Activated T-helper 2 cell treated with anti-CD3 and anti-CD28 coated beads, Interferon-gamma antibody, Interleukin-2, Interleukin-4, amounts not matched to agents 10 μg/mL and 5 μg/mL and 100 μg/mL, durations not matched to agents 14 hours and 24 hours and 36 hours (primary cell): ENCODE measurements at places on chromosomes 1 and 21. TPM values are rescaled to one million over a fixed set of nuclear protein-coding genes. Genes with fewer than 3 reads are reported as not detected.

ELAPOR1 gene
- 17.5 and 19.7 TPM in 2 replicates for total RNA-seq

- no peak for DNase-seq
These were observed 6.4 kb upstream of the SMCP start for GRCh38 chr1:152871731-152872126.

- DNase-seq: no peak
These were observed 286.1 kb downstream of the LRRC40 start for GRCh38 chr1:69919129-69919921.

DNA sequence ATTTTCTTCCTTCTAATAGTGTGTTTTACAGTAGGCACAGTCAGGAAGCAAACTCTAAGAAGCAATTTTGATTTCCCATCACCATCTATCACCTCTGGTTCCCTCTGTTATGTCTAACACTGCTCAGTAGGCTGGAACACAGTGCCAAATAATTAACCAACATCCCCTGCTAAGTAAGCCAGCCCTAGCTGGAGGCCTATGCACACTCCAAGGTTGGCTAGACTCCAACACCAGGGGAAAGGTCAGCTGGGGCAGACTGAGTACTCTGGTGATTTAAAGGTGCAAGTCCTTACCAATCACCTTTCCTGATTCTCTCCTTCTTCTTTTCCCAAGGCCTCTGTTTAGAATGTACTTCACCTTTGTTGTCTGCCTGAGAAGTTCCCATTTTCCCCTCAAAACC lies 46.5 kb upstream of the BEND5 start:
- DNase-seq: no peak

- no peak for DNase-seq
These were observed 39.1 kb downstream of the FBXO2 start for GRCh38 chr1:11615090-11615489.

GRCh38 chr1:82226186-82226505 lies 425.4 kb downstream of the ADGRL2 start:
- DNase-seq: no peak

MNDA gene
- total RNA-seq: not detected in 2 replicates

ACTRT2 gene
- total RNA-seq: not detected in 2 replicates

ZFP69B gene
- total RNA-seq: 4.7 and 5.4 TPM in 2 replicates

PGLYRP3 gene
- not detected in 2 replicates for total RNA-seq

- no peak for DNase-seq
These were observed 9.4 kb upstream of the SAMD13 start for GRCh38 chr1:84291882-84292655.

SYT14 gene
- total RNA-seq: not detected in 2 replicates

GRCh38 chr1:58862728-58863385 lies 79.0 kb upstream of the JUN start:
- DNase-seq: no peak

- no peak for DNase-seq
These were observed 108.3 kb downstream of the KCND3 start for GRCh38 chr1:111880881-111881837.

GRCh38 chr1:45327644-45328515 lies 1.2 kb downstream of the HPDL start:
- no peak for DNase-seq

FAM110D gene
- total RNA-seq: 0.07 TPM in 1 of 2 replicates, not detected in the other

DNA sequence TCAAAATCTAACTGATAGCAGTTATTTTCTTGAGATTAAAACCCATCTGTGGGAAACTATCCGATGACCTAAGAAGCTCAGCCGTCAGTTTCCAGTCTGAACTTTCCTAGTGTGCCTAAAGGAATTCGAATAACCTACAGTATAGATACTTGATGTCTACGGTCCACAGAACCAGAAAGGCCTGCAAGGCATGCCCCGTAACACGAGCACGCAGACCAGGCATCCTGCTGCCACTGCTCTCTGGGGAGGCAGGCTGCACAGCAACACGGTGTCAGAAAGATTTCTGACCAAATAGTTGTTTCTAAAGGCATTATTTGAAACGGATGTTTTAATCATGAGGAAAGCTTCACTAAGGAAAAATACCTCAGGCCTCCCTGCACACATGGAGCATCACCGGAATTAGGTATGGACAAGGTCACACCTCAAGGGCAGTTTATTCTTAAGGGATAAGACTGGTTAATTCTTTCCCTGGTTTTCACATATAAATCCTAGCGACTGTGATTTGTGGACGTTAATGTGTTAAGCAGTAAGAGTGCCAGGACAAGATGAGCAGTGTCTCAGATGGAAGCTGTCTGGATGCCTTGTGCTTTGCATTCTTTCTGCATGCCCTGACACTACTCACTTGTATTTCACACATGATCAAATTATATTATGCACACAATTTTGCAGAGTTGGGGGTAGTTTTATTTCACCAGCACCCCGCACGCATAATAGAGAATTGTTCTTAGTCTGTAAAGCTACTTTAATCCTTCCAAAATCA lies 49.0 kb upstream of the NADK start:
- DNase-seq: no peak

DNA sequence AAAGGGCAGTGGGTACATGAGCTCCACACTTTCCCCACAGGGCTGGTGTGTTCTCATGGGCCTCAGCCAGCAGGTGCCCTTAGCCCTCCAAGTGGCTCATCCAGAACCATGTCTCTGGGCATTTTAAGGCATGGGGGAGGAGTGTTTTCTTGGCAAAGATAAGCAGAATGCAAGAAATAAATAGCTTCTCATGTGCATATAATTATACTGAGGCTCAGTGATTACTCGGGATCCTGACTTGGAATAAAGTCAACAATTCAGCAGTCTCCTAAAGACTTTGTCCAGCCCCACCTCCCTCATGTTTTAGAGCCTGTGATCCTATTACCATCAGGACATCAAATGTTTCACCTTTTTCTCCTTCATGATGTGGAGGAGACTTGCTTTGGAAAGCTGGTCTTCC lies 92.7 kb upstream of the COG2 start:
- DNase-seq: no peak

- DNase-seq: no peak
These were observed 140.2 kb downstream of the MIS18A start for GRCh38 chr21:32138658-32139057.

DNA sequence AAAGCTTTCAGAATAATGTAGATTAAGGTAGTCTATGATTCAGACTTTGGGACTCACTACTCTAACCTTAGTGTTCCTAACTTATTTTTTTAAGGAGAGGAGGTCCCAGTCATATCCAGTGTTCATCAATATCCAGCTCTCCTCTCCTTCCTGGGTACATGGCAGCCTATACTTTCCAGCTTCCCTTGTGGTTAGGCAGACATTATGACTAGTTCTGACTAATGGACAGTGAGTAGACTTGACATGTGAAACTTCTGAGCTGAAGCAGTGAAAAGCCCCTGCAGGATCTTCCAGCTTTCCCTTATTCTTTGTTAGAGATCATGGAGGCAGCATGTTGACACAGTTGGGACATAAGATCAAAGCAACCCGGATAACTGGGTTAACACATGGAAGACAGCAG lies 144.2 kb downstream of the PTPRU start:
- DNase-seq: no peak

DNA sequence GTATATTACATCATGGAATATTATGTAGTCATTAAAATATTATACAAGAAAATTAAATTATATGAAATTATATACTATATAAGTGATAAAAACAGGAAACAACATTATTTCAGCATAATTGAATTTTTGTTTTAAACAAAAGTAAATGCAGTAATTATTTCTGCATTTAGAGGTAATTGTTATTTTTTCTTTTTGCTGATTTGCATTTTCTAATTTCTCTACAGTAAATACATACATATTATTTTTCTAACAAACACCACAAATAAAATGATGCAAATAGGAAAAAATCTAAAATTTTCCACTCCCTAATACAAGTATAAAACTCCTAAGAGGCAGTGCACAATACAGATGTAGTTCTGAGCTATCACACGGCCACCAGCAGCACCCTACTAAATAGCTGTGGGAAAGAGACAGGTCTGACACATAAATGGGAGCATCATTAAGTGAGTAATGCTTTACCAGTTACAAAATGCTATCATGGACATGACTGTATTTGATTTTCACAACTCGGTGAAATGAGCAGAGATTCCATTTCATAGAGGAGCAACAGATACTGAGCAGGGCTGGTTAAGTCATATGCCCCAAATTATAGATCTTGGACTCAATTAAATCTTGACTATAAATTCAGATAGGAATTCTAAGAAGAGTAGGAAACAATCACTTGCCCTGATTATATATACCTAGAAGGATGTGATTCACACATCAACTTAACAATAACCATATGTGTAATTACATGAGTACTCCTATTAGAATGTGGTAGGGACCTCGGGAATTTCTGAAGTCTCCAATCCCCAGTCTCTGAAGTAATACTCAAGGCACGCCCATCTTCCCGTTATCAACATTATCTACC lies 49.0 kb downstream of the NRIP1 start:
- DNase-seq: no peak

- peak; percentile 38 for DNase-seq
These were observed 45.1 kb downstream of the SLC2A1 start for GRCh38 chr1:42913426-42914091.

DNA sequence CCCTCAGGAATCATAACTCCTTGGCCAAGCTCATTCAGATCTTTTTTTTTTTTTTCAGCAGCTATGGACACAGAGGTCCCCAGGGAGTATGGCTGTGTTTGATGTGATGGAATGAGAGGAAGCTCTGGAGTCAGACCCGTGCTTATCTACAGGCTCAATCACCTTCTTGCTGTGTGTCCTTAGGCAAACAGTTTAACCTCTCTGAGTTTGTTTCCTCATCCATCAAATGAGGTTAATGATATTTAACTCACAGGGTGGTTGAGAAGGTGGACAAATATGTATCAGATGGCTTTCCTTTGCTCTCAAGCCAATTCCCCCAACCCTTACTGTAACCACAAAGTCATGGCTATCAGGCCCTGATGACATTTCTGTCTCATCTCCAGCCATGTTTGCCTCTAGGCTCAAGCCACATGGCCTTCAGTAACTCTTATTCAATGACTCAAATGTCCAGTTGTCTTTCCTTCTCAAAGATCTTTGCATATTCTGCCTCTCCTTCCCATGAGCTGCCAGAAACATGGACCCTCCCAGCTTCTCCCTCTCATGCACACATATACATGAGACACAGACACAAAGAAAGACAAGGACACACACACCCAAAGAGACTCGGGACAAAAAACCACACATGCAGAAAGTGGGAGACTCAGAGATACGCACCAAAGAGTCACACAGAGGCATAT lies 303.5 kb upstream of the KAZN start:
- DNase-seq: no peak

DNA sequence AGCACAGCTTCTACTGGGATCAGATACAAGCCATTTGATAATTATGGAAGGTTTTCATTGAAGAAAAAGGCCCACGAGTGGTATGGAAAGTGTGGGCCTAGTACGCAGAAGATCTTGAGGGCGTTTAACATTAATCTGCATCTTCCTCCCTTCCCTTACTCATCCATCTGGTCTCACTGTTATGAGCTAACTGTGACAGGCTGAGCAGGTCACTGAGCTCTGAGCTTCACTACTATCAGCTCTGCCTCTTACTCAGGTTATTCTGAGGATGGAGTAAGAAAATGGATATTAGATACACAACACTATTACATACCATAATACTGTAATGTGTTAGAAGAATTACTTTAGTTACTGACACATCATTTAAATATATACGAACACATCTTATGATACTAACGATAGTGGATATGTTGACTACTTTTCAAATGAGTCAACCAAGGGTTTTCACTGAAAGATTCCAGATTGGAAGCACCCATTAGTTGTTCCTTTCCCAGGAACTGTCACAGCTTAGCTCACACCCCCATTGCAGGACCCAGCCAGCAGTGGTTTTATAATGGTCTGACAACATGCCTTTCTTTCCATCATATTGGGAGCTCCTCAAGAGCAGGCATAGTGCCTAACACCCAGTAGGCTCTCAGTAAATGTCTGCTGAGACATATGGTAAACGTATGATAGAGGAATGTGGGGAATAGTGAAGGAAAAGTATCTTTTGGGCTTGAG lies 97.8 kb upstream of the C8B start:
- DNase-seq: no peak

STYXL2 gene
- total RNA-seq: not detected in 2 replicates

OR2T29 gene
- not detected in 2 replicates for total RNA-seq

DNA sequence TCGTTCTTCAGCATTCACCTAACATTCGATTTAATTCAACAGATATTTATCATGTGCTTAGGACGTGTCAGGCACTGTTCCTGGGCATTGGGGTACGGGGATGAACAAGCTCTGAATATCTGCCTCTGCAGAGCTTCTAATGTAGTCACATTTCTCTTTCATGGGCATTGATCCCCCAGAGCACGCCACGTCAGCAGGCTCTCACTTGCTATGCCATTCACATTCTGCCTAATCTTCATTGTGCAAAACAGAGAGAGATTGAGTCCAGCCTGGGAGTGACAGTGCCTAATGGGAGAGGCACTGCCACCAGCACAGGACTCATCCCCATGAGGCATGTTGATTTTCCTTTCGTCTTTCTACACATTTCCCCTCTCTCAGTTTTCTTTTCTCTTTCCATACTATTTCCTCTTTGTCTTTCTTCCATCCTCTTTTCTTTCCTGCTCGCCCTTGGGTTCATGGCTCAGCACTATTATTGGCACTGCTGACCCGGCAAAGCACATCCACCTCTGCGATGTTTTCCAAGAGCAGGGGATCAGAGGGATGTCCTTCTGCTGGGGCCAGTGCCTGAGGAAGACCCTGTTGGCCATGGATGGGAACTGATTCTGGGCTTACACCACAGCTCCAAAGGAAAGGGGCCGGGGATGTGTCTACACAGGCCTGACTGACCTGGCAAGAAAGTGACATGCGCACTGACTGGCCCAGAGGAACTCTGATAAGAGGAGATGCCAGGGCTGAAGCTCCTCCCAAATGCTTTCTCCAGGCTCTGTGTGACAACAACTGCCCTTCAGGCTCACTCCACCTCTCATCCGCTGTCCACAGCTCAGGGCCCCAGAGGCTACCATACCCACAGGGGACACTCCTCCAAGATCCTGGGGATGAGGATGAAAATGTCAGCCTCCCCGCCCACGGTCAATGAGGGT lies 195.9 kb downstream of the TOMM20 start:
- DNase-seq: no peak

C1orf141 gene
- total RNA-seq: not detected in 2 replicates

GRCh38 chr1:212587888-212588510 lies 20.6 kb upstream of the ATF3 start:
- no peak for DNase-seq

DNA sequence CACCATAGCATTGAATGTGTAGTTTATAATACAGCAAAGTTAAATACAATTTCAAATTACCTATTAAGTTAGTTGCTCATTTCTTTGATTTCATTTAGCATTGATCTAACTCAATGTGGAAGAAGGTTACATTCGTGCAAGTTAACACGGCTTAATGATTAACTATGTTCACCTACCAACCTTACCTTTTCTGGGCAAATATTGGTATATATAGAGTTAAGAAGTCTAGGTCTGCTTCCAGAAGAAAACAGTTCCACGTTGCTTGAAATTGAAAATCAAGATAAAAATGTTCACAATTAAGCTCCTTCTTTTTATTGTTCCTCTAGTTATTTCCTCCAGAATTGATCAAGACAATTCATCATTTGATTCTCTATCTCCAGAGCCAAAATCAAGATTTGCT lies at the start of gene ANGPTL3:
ANGPTL3 (plus strand) TSS at position 240 of the 400 bp plus-strand sequence; CDS start at position 287, 47 bp downstream.
- no peak for DNase-seq
